ENCODE measurements at places on chromosomes 13 and 19.

DNA sequence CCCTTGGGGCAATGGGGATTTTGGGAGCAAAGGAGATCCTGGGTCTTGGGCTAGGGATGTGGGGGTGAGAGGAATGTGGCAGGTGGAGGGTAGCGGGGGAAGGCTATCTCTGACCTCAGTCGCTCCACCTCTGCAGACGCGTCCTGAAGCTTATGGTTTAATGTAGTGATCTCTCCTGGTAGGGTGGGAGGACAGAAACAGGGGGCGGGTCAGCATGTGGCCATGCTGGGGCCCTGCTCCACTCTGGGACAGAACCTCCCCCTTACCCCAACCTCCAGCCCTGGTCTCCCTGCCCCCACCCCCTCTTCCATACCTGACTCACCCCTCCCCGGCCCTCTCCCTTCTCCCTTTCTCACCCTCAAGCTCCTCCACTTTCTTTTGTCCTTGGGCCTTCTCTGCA is 1.4 kb downstream of the BST2 start:
- DNase-seq: no peak

GRCh38 chr13:111916201-111916600 is 150.7 kb upstream of the SOX1 start:
- no peak for DNase-seq

DNA sequence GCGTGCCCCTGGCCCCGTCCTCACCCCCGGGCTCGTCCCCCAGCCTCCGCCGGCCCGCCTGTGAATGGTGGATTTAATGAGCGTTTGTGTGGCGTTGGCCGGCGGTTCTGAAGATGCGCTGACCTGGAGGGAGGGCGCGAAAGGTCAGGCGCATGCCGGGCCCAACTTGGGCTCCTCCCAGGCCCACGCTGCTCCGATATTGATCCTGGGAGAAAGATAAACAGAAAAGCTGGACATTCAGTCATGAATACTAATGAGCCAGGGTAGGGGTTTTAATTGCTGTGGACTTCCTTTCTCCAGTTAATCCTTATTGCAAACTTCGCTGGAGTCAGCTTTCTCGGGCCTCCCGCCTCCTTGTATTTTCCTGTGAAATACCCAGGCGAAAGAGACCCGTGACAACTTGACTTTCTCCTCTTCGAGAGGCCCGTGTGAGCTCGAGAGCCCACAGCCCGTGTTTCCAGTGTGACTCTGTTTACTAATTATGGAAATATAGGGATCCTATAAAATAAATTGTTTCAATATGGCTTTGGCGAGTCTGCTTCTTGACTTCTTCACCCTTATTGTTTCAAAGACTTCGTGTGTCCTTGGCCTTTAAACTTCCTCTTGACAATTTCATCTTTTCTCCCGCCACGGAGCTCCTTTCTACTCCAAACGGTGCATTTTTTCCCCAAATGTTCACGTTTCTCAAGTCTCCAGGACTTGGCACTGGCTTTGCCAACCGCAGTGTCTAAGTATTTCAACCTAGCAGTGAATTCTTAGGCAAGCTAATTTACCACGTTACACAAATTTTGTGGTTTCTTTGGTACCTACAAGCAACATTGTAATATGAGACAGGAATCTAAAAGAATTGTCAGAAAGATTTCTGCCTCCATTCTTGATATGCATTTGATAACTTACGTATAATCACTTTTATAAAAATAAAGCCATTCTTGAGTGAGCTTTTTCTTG is 10.5 kb downstream of the ZIC2 start:
- no peak for DNase-seq

DNA sequence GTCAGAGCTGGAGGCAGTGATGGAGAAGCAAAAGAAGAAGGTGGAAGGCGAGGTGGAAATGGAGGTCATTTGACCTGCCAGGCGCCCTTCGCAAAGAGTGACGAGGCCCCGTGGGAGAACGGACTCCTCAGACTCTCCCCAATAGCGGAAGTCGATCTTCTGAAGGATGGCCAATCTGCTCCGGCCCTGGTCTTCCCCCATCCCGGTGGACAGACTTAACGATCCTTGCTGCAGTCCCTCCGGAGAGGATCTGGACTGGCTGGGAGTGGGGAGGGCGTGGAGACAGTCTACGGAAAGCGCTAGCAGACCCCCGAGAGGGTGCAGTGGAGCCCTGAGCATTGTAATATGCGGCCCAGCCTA is 11.9 kb downstream of the EPS8L1 start:
- DNase-seq: no peak

All from stimulated activated CD4-positive, alpha-beta T cell treated with anti-CD3 and anti-CD28 coated beads, Interleukin-15, amount 100 ng/mL, for 24 hours (primary cell).